ENCODE measurements at places on chromosomes 6 and 20.

- no peak for DNase-seq
Observed at GRCh38 chr6:5979650-5980420, 26.9 kb downstream of the NRN1 start.

DNA sequence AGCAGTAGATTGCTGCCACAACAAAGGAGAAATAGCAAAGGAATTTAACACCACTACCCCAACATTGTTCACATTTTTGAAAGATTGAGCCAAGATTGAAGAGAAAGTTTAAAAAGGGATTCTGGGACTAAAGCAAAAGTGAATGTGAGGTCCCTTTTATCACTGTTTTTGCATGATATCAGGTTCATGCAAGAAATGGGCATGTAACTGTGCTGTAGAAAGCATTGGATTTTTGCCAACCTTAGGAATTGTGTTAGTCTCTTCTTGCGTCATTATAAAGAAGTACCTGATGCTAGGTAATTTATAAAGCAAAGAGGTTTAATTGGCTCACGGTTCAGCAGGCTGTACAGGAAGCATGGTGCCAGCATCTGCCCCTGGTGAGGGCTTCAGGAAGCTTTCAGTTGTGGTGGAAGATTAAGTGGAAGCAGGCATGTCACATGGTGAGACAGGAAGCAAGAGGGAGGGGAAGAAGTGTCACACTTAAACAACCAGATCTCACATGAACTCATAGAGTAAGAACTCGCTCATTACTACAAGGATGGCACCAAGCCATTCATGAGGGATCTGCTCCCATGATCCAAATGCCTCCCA, 4.6 kb upstream of the GJB7 start:
- DNase-seq: no peak

- no peak for DNase-seq
Observed at GRCh38 chr6:30450548-30450908, 38.8 kb upstream of the HLA-E start.

- DNase-seq: no peak
Observed at GRCh38 chr6:166305562-166306117, 2.6 kb downstream of the PRR18 start.

GRCh38 chr6:24761193-24761835, 13.4 kb upstream of the GMNN start:
- no peak for DNase-seq

GRCh38 chr6:134169871-134170486, 117.6 kb upstream of the SLC2A12 start:
- no peak for DNase-seq

DNA sequence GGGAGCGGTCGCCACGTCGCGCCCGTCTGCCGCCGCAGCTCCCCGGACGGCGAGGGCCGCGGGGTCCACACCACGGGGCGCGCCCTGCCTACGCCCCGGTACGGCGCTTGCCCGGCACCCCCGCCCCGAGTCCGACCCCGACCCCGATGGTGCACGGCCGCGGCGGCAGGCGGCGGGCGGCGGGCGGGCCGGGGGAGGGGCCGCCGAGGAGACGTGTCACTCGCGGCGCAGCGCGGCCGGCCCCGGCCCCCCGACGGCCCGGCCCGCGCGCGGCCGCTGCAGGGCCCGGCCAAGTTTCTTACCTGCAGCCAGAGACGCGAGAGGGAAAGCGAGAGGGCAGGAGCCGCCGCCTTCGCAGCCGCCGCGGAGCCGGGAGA, 328 bp downstream of the RRBP1 start:
- DNase-seq: no peak

DNA sequence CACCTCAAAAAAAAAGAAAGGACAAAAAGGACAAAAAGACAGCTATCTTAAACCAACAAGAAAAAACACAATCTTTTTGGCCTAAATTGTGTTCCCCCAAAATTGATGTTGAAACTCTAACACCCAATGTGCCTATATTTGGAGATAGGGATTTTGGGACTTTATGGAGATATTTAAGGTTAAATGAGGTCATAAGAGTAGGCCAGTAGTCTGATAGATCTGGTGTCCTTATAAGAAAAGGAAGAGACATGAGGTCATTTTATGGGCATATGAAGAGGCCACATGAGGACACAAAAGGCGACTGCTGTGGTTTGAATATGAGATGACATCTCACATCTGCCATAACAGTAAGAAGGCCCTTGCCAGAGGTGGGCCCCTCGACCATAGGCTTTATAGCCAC, 49.5 kb downstream of the TRIM38 start:
- DNase-seq: no peak
